ENCODE measurements at places on chromosomes 3 and 15.
A peak's percentile ranks its signal among the peaks of the same experiment; 100 is the strongest.

GRCh38 chr3:105368566-105369499, 2.1 kb downstream of the ALCAM start:
- DNase-seq = peak; percentile 48

- no peak for DNase-seq
Observed at GRCh38 chr15:90087454-90088154, 14.7 kb downstream of the IDH2 start.

DNA sequence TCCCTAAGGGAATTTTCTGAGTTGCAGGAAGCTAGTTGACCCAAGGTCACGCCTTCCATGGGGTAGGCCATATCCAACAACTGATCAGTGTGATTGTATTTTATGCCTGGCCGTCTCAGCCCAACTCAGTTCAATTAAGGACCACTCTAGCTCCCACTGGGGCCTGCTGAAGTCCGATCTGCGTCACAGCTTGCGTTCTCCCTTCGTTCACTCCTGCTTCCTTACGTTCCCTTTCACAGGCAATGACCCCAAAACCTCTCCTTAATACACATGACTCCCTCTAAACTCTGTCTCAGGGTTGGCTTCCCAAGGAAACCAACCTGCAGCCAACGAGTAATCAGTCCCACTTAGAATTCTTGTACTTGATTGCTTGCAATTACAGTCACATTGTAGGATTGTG, 428.0 kb downstream of the RBMS3 start:
- no peak for DNase-seq

DNA sequence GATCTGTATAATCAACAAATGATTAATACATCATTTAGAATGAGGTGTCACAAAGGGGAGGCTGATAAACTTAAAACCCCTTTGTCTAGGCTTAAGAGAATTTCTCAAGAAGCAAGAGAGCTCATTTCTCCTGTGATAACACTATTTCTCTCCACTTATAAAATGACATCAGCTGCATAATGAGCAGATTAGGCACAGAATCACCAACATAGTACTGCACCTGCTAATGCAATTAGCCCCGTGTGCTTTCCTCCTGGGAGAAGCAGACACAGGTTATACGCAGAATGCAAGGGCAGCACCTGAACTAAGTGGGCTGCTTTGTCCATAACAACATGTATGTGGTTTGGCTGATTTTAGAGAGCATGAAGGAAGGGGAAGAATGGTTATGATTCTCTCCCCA, 515.3 kb upstream of the CFAP20DC start:
- DNase-seq = no peak

DNA sequence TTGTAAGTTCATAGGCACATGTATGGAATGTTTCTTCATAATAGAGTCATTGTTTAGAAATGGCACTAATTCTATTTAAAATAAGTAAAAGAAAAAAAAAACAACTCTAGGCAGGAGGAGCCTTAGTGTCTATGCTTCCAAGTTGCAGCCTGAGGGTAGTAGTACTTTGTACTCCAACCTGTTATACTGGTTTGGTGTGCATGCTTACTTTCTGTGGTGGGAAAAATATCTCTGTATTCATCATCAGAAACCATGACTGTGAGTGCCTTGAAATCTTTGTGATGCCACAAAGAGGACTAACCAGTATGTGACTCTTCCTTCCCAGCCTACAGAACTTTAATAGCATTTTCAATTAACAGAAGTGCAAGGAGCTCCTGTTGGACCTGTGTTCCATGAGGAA, 4.4 kb downstream of the NAALADL2 start:
- no peak for DNase-seq

DNA sequence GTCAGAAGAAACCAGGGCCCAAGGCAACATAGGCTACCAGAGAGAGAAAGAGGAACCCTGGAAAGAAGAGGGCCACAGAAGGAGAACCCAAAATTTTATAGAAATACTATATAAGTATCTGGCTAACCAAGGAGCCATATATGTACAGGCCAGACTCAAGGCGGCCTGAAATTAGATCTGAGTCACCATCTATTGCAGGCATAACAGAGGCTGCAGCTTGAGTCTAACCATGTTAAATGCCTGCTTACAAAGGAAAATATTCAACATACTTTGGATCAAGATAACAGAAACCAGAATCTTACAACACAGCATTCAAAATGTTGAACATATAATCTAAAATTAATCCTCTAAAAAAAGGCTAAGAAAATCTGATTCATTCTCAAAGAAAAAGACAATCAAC, 23.1 kb downstream of the IGSF11 start:
- DNase-seq = no peak

- no peak for DNase-seq
Observed at GRCh38 chr3:116770815-116771450, 61.4 kb downstream of the TUSC7 start.
